ENCODE measurements at places on chromosomes 4 and X.
A peak's percentile ranks its signal among the peaks of the same experiment; 100 is the strongest.

GRCh38 chrX:29172880-29173279, 585.6 kb downstream of the IL1RAPL1 start:
- no peak for DNase-seq

GRCh38 chr4:76737771-76738085, 160.2 kb downstream of the SOWAHB start:
- no peak for DNase-seq

DNA sequence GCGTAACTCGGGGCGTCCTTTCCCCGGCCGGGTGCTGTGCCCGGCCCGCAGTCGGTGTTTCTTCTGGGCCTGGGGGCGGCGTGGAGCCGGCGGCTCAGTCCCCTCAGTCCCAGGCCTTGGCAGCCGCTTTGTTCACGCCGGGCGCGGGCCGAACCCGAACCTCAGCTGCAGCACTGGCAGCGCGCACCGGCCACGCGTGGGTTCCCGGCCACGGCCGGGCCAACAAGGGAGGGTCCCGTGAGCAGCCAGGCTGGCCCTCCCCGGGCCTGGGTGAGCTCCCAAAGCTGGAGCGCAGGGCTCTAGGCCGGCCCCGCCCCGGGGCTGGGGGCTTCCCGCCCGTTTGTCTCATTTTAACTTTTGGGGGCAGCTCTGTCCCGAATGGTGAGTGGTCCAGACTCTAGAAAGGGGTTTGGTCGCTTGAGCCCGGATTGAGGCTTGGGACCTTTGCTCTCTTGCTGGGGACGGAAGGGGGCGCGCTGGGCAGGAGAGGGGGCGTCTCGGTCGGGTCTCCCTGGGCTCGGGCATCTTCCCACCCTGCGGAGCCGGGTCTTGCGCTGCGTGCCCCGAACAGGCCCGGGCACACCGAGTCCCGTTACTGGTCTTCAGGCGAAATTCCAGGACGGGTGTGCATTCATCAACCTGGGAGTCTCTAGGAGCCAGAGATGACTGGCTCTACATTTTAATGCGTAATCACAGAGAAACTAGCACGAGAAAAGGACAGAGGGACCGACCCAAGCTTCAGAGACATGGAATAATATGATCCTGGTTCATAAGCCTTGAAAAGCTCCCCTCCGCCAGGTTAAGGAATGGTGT, 177.1 kb downstream of the CBR4 start:
- DNase-seq: peak; percentile 56

- DNase-seq: no peak
These were observed 28.2 kb downstream of the ARSJ start for GRCh38 chr4:113951263-113951662.

All from BE2C (cell line).